ENCODE measurements at places on chromosomes 6 and 20.

- DNase-seq, result no peak
Measured at GRCh38 chr20:25145131-25145530, 50.4 kb upstream of the ENTPD6 start.

DNA sequence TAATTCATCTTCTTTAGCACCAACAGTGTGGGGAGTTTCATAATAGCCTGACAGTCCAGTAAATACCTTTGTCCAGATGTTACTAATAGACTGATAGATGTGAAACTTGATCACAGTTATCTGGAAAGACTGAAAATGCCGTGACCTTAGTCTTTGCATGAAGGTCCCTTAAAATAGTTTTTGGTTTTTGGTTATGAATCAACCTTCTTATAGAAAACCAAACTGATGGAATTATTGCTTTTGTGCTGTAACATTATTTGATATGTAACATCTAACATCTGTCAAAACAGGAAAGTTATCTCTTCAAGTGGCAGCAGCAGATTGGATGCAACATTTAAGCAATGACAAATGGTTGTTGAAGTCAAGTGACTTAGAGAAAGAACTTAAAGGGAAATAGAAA is 190.4 kb downstream of the DOK5 start:
- DNase-seq, result no peak

- DNase-seq, result peak; percentile 2
Measured at GRCh38 chr6:27505209-27506027, 32.5 kb upstream of the ZNF184 start.

- no peak for DNase-seq
Measured at GRCh38 chr20:6852478-6852877, 85.0 kb downstream of the BMP2 start.

DNA sequence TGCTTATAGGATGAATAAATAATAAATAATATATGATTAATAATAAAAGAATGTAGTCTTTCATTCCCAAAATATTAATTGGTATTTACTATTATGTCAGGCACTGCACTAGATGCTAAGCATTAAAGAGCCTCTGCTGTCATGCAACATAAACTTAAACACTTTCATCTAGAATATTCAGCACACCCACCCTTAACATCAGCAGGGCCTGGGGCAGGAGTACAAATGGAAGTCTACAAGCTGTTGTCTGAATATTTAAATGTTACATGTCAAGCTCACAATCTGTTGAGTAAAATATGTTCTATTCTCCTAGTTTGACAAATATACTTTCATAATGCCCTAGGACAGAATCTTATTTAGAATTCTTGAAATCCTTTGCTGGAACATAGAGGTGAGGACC is 395.1 kb downstream of the EPM2A start:
- DNase-seq, result no peak

DNA sequence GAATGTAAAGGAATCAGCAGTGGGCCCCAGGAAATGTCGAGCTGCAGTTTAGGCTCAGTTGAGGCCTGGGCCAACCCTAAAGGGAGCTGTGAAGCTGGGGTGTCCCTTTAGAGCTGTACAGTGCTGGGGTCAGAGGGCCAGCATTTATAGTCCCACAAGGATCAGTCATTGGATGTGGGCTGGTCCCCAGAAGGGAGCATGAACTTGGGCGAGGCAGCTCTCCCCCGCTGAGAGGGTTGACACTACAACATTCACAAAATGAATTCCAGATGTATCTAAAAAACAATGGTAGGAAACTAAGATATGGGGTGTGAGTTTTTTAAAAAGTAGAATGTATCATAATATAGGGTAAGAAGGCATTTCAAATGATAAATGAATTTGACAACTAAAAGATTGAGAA is 29.7 kb upstream of the TMX4 start:
- DNase-seq, result no peak

DNA sequence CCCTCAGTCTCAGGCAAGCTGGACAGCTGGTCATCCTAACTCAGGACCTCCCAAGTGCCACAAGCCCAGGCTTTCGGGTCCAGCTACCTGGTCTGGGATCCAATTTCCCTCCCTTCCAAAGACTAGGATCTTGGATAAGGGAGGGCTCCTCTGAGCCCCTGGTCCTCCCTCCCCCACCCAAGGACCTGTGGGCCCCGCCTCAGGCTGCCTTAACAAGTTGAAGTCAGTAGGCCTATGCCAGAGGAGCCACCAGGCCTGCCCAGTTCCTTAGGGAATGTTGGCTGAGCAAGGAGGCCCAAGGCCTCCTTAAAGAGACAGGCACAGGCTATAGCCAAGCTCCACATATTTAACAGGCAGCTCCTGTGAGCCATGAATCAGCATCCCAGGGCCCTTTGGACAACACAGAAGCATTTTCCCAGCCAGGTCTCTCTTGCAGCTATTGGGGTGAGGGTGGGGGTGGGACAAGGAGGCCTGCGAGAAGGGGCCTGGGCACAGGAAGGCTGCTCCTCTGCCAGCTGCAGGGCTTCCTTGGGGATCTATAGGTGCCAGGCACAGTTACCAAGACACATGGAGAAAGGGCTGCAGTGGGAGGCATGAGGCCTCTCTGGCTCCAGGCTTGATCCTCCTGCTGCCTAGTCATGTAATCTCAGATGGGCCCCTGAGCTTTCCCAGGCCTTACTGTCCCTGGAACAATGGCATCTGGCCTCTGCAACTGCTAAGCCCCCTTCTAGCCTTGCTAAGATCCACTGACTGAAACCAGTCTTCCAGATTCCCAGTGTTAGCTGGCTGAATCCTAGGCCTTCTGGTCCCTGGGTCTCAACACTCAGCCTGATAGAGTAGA is 27.4 kb upstream of the NOL4L start:
- no peak for DNase-seq

DNA sequence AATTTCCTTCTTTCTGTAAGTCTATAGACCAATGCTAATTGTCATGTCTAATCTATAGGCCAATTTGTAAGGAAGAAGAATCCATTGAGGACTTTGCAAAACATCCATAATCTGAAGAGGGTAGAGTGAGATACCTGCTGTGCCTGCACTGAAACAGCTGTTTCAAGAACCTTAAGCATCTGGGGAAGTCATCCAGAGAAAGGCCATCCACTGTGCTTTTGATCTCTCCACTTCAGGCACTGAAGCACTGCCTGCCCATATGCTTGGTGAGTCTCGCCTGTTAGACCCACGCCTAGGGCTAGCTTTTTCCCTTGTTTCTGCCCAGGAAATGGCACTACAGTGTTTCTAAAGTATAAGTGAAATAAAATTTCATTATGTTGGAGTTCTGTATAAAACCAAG is 921.8 kb upstream of the EPHA7 start:
- no peak for DNase-seq

DNA sequence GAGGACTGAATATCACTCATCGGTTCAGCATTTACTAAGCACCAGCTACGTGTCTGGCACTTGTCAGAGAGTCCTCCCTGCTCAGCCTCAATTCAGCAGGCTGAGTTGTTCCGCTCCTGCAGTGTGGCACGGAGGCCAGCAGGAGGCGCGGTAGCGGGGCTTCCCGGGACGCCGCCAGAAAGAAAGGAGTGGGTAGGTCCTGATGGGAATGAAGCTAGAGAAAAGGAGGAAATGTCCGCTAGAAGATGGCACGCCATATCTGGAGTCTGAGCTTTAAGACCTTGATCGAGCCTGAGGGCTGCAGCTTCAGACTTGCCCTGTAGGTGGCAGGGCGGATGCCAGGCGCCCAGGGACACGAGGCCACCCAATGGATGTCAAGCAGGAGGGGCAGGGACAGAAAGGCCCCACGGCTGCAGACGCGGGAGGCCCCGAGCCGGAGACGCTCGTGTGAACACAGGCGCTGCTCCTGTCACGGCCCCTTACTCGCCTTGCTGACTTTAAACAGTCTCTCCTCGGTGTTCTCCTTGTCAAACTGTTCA is 18.7 kb downstream of the SERPINB6 start:
- DNase-seq, result peak; percentile 91

DNA sequence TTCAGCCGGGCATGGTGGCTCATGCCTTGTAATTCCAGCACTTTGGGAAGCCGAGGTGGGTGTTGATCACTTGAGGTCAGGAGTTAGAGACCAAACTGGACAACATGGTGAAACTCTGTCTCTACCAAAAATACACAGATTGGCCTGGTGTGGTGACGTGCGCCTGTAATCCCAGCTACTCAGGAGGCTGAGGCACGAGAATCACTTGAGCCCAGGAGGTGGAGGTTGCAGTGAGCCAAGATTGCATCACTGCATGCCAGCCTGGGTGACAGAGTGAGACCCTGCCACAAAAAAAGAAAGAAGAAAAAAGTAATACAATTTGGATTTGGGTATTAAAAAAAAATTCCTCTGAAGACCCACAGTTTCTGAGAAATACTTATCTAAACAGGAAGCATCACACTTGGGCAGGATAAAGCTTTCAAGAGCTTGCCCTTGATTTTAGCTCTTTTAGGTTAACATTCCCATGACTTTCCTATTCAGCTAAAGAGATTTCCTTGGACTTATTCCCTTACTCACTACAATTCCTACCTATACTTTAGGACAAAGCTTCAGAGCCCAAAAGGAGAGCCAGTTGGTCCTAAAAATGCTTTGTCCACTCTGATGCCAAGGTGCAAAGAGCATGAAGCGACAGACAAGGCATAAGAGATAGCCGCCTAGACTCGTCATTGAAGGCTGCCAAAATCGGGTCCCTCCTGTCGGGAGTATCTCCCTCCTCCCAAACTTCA is 1.9 kb downstream of the ELOVL2 start:
- DNase-seq, result no peak

DNA sequence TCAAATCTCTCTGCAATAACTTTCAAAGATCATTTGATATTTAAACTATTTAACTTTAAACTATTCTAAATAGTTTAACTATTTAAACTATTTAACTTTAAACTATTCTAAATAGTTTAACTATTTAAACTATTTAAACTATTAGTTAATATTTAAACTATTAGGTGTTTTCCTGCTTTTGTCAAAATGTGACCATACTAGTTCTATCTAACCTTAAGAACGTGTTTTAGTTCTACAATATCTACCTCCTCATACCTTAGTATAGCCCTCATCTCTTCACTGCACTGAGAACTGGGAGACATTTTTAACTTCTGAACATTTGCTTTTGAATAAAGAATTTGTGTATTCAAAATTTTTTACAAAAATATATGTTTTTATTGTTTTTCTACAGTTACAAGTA is 429.1 kb downstream of the ADGRB3 start:
- DNase-seq, result no peak

- DNase-seq, result no peak
Measured at GRCh38 chr20:32762754-32763201, 593 bp downstream of the DNMT3B start.

DNA sequence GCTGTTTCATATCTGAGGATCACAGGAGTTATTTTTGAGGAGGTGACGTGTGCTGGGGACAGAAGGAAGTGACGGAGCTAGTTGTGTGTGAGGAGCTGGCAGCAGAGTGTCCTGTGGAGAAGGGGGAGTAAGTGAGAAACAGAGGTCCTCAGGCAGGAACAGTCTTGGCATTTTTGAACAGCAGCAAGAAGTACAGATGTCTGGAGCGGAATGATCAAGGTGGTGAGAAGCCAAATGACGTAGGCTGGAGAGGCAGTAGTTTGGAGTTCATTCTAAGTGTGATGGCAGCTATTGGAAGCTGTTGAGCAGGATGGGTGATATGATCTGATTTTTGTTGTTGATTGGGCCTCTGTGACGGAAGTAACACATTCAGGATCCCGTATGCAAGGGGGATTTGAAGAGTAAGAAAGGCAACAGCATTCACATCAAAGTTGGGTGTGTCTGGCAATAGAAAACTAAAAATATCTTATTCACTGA is 52.3 kb downstream of the SOBP start:
- no peak for DNase-seq

- DNase-seq, result no peak
Measured at GRCh38 chr6:107767637-107768036, 56.5 kb downstream of the SCML4 start.

DNA sequence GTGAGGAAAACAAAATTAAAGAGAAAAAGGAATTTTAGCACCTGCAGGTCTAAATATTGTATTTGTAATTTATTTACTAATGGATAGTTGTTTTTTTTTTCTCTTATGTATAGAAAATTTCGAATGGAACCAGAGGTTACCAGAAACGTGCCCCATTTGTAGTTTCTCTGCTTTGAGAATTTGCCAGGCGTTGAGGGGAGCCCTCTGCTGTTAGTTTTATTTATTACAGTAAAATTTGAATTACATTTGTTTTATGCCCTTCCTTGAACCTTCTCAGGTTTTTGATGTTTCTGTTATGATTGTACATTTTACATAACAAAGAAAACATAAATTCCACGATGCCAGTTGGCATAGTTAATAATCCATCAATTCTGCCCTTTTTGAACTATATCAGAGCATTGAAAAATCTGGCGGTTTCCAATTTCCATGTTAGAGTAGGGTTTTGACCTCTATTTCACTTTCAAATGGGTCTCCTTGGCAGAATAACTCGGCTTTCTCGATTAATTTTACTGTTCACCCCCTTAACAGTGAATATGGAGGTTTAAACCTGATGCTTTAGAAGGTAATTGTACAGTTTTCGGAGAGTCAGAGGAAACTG is 35.1 kb upstream of the RFPL4B start:
- no peak for DNase-seq

DNA sequence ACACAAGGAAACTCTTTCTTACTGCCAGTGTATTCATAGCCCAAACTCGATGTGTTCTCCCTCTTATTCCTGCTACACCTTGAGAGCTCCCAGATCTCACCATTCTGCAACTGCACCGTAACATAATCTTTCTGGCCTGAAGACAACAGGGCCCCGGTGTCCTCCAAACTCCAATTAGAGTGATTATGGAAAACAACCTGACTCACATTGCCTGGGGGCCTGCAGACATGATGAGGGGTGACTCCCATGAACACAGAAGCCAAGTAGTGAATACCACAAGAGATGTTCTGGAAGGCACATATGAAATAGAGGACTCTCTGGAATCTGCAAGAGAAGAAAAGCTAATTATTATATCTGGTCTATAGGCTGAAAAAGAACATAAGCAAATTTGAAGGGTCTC is 19.7 kb downstream of the SLC22A16 start:
- DNase-seq, result no peak

DNA sequence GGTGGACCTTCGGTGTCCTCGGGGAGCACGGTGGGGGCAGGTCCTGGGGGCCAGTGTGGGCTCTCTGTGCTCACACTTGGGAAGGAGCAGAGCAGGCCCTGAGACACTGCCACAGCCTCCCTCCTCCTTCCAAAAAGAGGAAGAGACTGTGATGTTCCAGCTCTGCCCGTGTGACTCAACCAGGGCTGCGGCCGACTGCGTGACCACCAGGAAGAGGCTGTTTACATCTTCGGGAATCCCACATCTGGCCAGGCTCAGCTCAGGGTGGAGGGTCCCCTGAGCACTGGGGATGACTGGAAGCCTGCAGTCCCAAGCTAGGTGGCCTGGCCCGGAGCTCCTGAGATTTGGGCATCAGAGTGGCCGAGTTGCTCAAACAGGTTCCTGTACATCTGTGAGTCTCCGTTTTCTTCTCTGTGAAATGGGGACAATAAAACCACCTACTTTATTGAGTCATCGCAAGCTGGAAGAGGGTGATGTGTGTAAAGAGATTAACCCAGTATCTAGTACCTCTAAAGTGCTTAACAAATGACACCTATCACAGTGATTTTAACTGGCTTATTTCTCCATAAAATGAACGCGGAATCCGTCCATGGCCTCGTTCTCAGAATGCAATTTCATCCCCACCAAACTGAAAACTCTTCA is 242.1 kb downstream of the DLL1 start:
- peak; percentile 49 for DNase-seq

Data from AG09319 (cell line).